Activated CD4-positive, alpha-beta T cell treated with anti-CD3 and anti-CD28 coated beads for 36 hours (primary cell): ENCODE measurements at places on chromosomes 11 and 22. TPM values are rescaled to one million over a fixed set of nuclear protein-coding genes. Genes with fewer than 3 reads are reported as not detected.

Gene SLC17A6
- not detected for total RNA-seq

GRCh38 chr22:46452195-46453005, 85.0 kb downstream of the CELSR1 start:
- DNase-seq = no peak

DNA sequence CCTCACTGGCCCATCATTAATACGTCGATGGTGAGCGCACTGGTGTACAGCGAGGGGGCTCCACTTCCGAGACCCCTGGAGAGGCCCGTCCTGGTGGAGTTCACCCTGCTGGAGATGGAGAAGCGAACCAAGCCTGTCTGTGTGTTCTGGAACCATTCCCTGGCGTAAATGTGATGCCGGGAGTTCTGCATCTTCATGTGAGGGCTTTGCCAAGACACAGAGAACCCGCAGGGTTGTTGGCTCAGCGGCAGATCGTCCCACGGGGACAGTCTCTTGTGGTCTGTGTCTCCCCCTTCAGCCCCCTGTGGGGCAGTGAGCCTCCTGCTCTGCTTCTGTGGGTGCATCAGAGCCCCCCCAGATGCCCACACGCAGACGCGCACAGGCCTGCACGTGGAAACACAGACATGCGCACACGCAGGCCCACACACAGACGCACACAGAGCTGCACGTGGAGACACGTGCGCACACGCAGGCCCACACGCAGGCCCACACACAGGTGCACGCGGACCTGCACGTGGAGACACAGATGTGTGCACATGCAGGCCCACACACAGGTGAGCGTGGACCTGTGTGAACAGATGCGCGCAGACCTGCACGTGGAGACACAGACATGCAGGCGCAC, 55.8 kb upstream of the PRODH start:
- DNase-seq = no peak

- peak; percentile 30 for DNase-seq
These were observed 29.4 kb upstream of the SLN start for GRCh38 chr11:107741044-107741823.

DNA sequence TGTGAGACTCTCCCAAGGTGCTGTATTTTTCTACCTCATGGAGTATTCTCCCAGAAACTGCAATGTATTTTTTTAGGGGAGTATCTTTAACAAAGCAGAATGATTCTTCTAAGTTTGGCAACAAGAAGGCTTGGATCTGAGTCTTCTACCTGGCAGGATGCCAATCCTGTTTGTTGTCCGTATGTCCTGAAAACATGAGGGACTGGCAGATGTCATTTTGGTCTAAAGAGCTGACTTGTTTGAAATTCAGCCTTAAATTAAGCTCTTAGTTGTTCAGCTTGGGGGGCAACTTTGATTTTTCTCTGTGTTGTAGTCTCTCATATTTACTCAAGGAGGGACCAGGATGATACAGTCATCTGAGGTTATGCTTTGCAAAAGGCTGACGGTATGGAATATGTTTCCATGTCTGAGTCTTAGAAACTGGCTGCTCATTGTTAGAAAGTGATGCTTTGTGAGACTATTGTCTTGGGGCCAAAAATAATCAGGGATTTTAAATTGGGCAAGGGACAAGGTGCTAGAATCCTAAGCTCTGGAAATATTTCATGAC, 9.3 kb downstream of the MRPL16 start:
- DNase-seq = no peak

GRCh38 chr11:12698048-12698447, 23.8 kb downstream of the TEAD1 start:
- no peak for DNase-seq

DNA sequence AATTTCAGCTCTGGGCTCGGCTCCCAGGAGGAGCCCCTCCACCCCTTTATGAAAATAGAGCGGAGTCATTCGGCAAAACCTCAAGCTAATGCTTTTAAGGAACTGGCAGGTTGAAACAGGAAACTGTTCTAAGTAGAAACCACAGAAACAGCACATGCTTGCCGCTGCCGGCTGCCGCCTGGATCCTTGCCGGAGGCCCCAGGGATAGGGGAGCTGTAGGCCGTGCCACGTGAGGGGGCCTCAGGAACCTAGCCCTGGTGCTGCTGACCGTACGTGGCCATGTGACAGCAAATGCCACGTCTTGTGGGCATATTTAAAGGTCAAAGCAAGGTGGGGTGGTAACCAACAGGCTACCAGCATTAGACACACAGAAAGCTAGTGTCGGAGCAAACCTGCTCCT, 77.9 kb upstream of the TIMP3 start:
- peak; percentile 70 for DNase-seq

Gene IL17REL
- total RNA-seq = 0.16 TPM

Gene CDPF1
- 8.1 TPM for total RNA-seq

Gene MYO18B
- 0.53 TPM for total RNA-seq

DNA sequence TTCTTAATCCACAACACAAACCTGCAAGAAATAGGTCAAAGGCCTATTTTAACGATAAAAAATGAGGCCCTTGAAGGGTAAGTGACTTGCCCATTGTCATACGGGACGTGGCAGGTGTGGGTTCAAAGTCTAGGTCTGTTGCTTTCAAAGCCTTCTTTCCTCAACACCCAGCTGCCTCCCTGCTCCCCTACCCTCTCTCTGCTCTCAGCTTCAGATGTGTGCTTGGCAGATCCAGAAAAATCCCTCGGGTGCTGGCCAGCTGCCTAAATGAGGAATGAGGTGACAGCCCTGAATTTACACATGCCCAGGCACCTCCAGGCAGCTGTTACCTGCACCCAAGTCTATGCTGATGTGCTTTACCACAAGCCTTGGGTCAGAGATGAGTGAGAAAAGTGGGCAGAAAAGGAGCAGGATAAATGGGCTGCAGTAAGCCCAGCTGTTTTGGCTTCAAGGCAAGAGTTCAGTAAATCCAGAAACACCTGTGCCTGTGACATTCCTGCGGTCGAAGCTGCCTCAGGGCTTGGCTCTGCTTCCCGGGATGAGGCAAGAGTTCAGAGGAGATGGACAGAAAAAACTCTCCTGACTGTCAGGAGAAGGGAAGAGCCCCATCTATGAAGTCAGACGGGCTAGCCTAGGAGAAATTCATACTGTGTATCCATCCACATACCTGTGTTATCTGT, 49.9 kb upstream of the LDLRAD3 start:
- DNase-seq = no peak
